ENCODE measurements at places on chromosomes 2 and 18.

GRCh38 chr2:187232749-187233148 lies 215.3 kb downstream of the CALCRL start:
- DNase-seq, result no peak

GRCh38 chr2:11701751-11702301 lies 31.8 kb upstream of the NTSR2 start:
- DNase-seq, result no peak

- DNase-seq, result no peak
Observed at GRCh38 chr2:1033069-1033468, 82.4 kb downstream of the SNTG2 start.

GRCh38 chr2:67485431-67485830 lies 88.3 kb downstream of the ETAA1 start:
- no peak for DNase-seq

GRCh38 chr18:59721211-59721610 lies 24.0 kb upstream of the CCBE1 start:
- no peak for DNase-seq

DNA sequence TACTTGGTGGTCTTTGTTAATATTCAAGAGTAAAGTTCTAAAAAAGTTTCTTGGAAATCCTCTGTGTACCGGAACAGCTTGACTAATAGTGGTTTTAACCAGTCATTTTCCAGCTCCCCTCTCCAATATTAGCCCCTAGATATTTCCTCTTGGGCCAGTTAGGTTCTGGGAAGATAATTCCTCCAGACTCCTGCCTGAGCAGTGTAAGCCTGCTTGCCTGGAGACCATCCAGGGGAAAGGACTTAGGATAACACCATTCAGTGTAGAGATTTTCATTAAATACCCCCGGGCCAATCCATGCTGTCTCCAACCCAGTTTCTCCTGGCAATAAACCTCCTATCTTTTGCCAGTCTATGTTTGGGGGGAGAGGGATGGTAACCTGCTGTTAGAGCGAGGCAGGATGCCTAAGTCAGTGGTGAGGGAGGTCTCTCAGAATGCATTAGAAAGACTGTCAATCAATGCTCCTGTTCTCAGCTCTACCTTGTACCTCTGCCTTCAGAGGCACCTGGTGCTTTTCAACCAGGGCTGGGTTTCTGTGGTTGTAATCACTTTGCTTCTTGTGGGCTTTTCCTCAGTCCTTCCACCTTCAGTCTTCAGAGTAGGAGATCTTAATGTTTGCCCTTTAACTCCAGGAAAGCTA lies 186.4 kb downstream of the RNF152 start:
- no peak for DNase-seq

DNA sequence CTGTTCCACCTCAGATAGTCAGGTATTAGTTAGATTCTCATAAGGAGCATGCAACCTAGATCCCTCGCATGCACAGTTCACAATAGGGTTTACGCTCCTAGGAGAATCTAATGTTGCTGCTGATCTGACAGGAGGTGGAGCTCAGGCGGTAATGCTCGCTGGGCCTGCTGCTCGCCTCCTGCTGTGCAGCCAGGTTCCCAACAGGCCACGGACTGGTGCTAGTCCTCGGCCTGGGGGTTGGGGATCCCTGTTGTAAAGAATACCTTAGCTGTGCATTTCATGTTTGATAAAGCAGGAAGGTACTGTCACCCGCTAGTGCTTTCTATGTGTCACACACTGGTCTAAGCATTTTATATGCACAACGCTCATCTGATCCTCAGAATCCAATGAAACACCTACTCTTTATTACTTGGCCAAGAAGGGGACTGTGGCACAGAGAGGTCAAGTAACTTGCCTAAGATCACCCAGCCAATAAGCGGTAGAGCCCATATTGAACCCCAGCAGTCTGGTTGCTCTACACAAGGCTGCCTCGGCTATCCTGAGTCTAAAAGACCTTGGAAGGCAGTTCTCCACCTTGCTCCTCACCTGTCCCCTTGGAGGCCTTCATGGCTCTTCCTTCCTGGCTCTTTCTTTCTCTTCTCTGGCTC lies 35.8 kb downstream of the SLC4A3 start:
- no peak for DNase-seq

- DNase-seq, result peak; percentile 4
Observed at GRCh38 chr18:55763805-55764204, 175.8 kb upstream of the TCF4 start.

DNA sequence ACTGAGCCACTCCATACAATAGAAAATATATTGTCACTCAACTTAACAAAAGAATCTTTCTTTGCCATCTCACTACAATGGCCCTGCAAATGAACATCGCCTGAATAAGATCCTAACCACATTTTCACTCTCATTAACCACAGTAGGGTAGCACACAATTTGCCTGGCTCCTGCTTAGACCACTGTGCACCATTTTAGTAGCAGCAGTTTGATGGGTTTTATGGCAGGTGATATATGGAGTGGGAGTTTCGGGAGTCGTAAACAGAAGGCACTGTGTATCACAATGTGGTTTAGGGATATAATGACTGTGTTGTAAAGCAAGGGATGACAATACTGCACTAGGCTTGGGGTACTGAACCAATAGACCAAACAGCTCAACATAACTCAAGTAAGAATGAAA lies 617.4 kb downstream of the BCL11A start:
- DNase-seq, result no peak

GRCh38 chr2:202624133-202624532 lies 10.6 kb upstream of the FAM117B start:
- no peak for DNase-seq

- DNase-seq, result no peak
Observed at GRCh38 chr2:9885036-9885684, 41.9 kb downstream of the TAF1B start.

DNA sequence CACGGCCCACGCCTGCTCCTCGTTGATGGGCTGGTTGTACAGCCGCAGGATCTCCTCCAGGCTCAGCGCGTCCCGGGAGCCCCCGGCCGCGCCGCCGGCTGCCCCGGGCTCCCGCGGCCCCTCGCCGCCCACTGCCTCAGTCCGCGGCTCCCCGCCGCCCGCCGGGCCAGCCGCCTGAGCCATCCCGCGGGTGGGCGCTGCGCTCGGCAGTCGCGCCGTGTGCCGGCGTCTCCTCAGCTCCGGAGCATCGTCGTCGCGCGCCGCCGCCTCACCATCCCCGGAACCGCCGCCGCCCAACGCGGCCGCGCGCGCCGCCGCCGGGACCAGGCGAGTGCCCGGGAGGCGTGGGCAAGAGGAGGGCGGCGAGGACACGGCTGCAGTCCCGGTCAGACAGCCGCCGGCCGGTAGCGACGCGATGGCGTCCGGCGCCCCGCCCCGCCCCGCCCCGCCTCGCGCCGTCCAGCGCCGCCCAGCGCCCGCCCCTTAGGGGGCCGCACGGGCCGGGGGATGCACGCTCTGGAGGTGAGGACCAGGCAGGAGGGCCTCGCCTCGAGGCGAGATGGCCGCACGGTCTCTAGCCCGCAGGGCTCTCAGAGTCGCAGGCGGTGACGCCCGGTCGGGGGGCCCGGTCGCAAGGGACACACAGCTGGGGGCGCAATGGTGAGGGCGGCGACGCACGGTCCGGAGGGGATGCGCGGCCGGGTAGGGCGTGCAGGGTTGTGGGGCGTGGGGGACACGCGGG lies at the start of gene SPIRE1:
Gene SPIRE1, minus strand, starts transcription at position 424 of the 742 bp plus-strand sequence. Its CDS starts 241 bp downstream, at position 183.
- peak; percentile 73 for DNase-seq

DNA sequence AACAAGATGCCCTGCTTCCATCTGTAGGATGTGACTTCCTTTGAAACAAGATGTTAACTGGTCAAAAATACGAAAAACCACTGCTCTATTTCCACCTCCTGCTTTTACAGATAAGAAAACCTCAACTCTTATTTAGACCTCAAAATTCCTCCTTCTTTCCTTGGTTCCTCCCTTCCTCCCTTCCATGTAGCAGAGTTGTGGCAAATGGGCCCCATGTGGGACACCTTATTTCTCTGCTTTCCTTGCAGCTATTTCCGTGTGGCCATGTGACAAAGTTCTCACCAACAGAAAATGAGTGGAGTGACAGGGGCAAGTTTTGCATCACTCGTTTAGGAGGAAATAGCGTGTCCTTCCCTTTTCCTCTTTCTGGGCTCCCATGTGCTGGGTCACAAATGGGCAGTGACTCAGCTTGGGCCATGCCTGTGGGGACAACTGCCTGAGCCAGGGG lies 69.4 kb upstream of the SMAD2 start:
- no peak for DNase-seq

DNA sequence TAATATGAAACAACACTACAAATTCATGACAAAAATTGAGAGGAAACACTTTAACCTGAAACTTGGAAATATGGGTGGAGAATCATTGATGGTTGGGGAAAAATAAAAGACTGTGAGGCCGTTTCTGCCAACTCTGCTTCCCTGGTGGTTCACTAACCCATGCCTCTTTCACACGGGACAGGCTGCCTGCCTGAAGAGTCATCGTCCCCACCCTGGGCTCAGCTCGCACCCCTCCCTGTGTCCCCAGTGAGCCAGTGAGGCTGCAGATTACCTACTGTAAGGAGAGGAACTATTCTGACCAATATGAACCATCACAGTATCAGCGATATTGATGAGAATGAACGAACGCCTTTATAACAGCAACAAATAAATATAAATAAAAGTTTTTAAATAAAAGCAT lies 357.8 kb upstream of the CDH20 start:
- DNase-seq, result no peak

DNA sequence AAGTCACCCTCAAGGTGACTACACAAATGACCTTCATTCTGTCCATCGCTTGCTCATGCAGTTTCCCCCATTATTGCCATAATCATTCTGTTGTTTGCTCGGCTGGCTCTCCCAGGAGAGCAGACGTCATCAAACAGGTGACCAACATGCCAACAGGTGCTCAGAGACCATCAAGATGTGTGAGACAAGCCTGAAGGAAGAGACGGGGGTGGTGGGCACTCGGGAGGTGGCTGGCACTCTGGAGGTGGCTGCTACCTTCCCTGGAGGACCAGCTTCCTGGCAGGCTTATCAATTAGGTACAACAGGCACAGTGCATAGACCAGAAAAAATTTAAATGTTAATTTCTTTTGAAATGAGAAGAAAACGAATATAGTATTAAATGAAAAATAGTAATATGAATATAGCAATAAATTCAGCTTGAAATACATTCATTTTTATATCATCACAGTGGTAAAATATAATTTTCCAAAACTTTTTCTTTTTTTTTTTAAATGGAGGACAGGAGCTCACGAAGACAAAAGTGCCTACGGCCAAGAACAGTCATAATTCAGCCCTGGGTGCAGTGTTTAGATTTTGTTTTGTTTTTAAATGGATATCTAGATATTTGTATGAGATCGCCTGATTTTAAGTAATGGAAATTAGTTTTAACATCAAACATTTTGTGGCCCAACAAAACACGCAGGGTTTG lies 16.9 kb upstream of the HAAO start:
- no peak for DNase-seq

All from ACHN (cell line).